ENCODE measurements at places on chromosomes 2 and 18.

- no peak for DNase-seq
These were observed 236.3 kb upstream of the SLC14A2 start for GRCh38 chr18:45378933-45379332.

GRCh38 chr2:168422584-168422983 lies 33.5 kb upstream of the CERS6 start:
- no peak for DNase-seq

GRCh38 chr2:146874260-146874658 lies 970.6 kb upstream of the ACVR2A start:
- DNase-seq, result no peak

GRCh38 chr2:157325786-157326185 lies at the start of gene ERMN:
TSS of gene ERMN (minus strand) at chr2:157325824. CDS start at chr2:157325642, 182 bp downstream.
- no peak for DNase-seq

DNA sequence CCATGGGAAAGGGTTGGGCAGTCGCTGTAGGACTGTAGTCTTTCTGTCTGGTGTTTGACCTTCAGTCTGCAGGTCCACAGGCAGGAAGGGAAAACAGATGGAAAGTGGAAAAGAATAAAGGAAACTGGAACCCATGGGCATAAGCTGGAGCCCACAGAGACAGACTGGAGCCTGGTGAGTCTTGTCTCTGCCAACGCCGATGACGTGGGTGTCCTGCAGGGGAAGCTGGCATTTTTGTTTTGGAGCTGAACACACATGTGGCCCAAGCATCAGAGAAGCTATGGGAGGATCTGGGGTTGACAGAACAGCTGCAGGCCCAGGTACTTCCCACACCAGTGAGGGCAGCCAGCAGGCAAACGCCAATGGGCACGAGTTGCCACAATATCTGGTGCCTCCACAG lies 28.2 kb upstream of the SOCS6 start:
- no peak for DNase-seq

- DNase-seq, result no peak
These were observed 2.0 kb downstream of the CSRNP3 start for GRCh38 chr2:165471349-165471950.

- DNase-seq, result no peak
These were observed 19.7 kb downstream of the EVA1A start for GRCh38 chr2:75540994-75541393.

DNA sequence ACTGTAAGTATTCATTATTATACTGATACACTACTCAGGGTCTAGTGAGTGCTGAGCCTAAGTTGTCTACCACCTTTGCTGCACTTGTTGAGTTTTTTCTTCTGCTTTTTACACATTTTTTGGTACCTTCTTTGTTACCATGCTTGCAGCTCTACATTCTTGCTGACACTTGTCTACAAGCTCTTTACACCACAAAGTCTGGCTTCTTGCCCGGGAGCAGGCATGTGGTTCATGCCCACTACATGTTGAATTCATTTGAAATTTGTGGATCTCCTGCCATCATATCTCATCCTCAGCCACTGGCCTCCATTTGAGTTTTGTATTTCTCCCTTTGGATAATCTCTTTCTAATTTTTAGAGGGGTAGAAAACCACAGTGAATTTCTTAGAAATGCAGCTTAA lies 29.9 kb downstream of the IL18R1 start:
- DNase-seq, result no peak

- DNase-seq, result no peak
These were observed 916 bp downstream of the CETN1 start for GRCh38 chr18:581096-581495.

GRCh38 chr2:102241616-102242305 lies 54.9 kb downstream of the IL1RL2 start:
- no peak for DNase-seq

- DNase-seq, result peak; percentile 46
These were observed 679 bp downstream of the PMAIP1 start for GRCh38 chr18:59900222-59901128.

GRCh38 chr2:240915526-240916341 lies 9.6 kb downstream of the CROCC2 start:
- DNase-seq, result no peak

DNA sequence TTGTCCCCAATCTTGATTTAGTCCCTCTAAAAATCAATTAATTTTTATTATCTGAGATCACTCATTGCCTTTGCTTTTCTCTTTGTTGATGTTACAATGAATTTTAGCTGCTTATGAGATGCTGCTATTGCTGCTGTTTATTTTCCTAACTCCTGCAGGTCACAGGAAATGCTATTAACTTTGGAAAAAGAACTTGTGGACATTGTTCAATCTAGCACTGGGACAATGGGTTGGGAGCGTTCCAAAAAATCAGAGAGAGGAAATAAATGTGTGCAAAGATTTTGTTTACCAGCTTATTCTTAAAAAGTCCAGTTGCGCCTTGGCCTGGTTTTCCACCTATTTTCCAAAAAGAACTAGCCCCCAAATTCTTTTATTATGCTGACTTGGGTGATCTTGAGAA lies 268.3 kb downstream of the PTH2R start:
- no peak for DNase-seq

Measured in activated CD4-positive, CD25-positive, alpha-beta regulatory T cell treated with anti-CD3 and anti-CD28 coated beads, Interleukin-2, amount 50 U/mL, for 16 hours (primary cell).